ENCODE measurements at places on chromosomes 1 and 21.

DNA sequence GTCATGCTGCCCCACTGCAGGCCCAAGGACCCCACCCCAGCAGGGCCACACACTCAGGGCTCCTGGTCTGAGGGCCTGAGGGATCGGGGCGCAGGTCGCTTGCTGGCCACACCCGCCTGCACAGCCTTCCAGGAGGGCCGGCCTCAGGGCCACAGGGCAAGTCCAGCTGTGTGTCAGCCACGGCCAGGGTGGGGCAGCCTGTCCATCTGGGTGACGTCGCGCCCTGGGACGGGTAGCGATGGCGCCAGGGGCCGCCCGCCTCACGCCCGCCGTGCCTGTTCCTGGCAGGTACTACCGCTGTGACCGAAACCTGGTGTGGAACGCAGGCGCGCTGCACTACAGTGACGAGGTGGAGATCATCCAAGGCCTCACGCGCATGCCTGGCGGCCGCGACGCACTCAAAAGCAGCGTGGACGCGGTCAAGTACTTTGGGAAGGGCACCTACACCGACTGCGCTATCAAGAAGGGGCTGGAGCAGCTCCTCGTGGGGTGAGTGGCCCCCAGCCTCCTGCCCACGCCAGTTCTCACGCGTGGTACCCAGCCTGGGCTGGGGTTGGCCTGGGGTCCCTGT, 2.5 kb downstream of the COL6A1 start:
- peak; percentile 37 for DNase-seq

DNA sequence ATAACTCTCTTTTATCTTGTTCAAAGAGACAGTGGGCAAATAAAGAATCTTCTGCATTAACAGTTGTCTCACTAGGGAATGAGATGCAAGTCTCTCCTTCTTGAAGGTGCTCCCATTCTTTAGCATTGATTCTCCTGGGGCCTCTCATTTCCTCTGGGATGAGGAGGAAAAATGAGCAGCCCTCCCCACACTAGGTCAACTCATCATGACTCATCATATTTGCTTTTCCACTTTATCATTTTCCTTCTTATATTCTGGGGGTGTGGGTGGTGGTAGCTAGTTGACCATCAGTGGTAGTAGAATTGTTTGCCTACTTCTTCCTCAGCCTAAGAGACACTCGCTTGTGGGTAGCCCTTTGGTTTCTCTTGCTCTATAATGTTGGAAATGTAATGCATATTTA, 182.0 kb upstream of the C1orf87 start:
- no peak for DNase-seq

DNA sequence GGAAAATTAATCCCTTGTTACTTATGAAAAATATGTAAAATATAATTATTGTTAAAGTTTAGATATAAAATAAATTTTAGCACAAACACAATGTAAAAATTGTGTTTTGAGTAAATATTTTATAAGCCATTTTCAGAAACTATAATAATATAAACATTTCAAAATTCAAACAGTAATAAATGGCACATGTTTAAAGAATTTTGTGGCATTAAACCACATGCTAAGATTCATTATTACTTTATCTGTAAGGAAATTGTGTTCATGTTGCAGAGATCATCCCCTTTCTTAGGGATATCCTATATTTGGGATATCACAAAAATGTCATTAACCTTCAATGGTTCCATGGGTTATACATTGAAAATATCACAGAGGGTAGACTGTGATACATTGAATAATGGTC, 1044.3 kb downstream of the AMY1C start:
- no peak for DNase-seq

- DNase-seq: no peak
Observed at GRCh38 chr1:172613294-172613693, 45.6 kb upstream of the FASLG start.

DNA sequence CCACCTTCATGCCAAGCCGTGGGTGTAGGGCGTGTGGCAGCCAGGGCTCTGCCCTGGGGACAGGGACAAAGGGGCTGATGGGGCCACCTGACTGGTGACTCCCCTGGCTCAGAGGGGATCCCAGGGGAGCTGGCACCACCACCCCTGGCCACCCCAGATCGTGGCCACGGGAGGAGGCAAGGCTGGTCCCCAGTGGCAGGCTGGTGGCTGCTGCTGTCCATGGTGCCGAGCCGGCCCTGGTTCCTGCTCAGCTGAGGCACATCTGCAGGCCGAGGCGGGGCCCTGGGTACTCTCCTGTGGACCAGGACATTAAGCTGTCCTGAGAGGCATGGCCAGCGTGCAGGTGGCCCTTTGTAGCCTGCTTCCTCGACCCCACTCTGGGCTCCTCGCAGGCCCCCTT, 6.5 kb downstream of the PLCH2 start:
- no peak for DNase-seq

GRCh38 chr1:52590266-52590665, 11.9 kb upstream of the GPX7 start:
- DNase-seq: peak; percentile 42

DNA sequence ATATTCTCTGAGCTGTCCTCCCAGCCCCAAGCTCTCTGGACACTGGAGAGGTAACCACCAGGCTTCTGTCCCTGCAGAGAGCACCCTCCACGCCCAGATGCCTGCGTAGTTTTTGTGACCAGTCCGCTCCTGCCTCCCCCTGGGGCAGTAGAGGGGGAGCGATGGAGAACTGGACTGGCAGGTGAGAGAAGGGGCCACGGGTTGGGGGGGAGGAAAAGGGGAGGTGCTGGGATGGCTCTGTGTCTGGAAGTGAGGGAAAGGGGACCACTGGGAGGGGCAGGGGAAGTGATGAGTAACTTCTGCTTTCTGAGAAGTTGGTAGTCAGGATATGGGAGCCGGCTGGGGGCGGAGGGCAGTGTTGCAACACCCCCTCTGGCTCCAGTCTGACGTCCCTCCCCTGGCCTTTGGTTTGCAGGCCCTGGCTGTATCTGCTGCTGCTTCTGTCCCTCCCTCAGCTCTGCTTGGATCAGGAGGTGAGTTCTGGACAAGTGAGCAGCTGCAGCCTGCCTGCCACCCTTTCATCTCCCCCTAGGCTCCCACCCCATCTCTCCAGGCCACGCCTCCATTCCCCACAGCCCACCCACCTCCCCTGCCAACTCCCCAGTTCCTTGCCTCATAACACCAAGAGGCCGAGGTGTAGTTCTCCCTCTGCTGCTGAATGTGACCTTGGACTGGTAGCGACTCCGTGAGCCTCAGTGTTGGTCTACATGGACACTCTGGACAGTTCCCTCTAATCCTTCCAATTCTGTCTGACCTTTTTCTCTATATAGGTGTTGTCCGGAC, 3.1 kb downstream of the ADAMTSL4 start:
- DNase-seq: peak; percentile 84

DNA sequence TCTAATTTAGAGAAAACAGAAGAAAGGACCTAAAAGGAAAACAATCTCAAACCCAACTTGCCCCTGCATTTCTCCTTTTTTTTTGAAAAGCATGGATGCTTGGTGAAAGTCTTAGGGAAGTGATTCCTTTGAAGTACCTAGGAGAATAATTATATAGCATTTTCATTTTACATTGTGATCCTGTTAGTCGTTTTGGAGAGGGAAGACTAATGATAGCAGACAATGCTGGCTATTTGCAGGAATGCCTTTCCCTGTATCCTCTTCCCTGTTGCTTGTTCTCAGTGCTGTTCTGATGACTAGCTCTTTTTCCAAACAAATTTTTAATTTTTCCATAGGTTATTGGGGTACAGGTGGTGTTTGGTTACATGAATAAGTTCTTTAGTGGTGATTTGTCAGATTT, 53.9 kb downstream of the LAMC1 start:
- DNase-seq: no peak

DNA sequence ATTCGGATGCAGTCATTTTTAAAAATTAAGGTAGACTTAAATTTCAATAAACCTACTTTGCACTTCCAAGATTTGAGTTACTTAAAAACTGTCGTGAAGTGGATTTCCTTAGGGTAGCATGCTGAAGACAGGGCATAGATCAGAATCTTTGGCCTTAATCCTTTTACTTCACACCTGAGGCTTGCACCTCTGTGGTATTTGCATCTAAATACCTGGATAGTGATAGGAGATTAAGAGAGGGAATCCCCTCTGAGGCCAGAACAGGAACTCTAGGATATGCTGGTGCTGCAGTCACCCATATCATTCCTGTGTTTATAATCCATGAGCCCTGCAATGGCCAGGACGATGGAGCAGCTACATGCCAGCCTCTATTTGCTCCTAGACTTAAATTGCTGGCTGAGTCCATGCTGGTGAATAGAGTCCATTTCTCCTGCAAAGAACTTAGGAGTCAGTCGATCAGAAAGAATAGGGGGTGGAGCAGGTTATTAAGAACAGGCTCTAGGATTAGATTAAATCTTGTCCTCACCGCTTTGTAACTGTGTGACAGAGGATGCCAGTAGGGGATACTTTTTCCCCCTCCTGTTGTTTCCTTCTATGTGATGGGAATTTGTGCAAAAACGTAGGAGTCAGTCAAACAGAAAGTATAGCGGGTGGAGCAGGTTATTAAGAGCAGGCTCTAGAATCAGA, 333.6 kb downstream of the DUSP10 start:
- no peak for DNase-seq

GRCh38 chr21:42622284-42622683, 31.1 kb upstream of the PDE9A start:
- DNase-seq: no peak

- DNase-seq: no peak
Observed at GRCh38 chr1:113780374-113781146, 21.3 kb upstream of the PHTF1 start.

GRCh38 chr1:177632923-177633615, 336.8 kb downstream of the SEC16B start:
- no peak for DNase-seq

GRCh38 chr1:82634266-82634665, 833.5 kb downstream of the ADGRL2 start:
- no peak for DNase-seq

DNA sequence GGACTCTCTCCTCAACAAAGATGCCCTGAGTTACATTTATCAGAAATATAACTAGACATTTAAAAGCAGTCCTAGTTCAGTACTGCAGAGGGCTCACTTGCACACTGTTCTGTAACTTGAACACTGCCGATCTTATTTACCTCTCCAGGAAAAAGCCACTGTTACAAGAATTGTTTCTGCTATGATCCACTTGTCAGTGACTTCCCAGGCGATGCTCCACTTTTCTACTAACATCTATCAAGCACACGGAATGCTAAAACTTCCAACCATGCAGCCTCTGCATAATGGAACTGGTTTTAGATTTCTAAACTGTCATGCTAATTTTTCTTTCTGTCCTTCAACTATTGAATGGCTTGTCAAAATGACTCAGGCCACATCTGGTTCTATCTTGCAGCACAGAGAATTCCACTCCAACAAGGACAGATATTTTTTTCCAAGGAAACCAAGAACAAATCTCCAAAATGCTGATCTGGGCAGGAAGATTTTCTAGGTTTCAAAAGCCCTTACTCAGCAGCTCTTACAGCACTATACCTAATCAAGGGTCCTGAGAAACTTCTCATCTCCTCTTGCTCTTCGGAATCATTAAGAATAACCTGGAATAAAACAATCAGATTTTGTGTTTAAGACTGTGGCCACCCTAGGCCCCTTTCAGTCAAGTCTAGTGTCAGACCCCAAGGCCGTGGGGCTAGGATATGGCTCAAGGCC, 9.9 kb downstream of the SEC16B start:
- no peak for DNase-seq

DNA sequence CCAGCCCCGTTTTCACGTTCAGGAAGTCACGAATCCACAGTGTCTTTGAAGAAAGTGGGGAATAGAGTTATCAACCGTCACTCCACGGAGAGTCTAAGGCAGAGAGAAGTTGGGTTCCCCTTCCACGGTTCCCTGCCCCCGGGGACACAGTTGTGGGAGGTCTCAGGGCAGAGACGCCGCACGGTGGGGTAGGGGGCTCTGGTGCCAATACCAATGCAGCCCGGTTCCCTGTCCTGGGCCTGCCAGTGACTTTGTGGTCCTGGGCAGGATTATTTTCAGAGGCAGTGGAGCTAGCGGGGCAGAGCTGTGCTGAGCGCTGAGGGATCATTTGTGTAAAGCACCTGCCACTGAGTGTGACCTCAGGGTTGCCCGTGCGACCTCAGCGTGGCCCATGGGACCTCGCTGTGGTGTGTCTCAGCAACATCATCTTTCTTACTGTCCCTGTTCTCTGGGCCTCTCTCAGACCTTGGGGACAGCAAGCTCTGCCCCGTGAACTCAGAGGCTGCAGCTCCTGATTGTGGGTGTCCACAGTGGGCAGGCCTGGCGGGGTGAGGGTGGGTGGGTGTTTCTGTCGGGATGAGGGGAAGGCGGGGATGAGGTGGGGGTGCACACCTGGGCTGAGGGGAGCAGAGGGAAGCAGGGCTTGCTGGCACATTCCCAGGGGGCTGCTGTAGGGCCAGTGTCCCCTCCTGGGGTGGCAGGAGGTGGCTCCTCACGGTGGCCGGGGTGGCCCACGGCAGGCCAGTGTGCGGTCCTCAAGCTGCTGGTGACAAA, 65.2 kb downstream of the AGPAT3 start:
- no peak for DNase-seq

DNA sequence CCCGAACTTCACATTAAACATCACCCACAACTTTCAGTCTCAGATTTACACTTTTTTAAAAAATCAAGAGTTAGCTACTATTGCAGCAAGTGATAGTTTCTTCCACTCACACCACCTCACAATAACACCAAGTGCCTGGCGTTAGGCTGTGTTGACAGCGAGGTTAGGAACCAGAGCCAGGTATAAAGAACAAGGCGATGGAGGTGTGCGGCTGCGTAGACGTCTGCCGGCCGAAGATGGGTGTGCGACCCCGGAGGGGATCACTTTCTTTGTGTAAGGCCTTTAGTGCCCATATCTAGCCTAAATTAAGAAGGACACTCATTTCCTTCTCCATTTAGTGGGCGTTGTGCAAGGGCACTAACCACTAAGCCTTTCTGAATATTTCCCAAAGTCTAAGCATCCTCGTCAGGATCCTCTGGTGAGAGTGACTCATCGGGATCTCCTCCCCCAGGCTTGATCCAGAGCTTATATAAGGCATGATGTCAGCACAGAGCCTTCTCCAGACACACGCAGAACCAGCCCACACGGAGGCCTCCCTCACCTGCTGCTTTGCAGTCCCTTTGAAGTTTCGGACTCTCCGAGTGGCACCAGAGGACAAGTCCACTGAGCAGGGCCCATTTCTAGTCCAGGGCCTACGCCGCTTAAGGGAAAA, 11.8 kb downstream of the NHLH2 start:
- no peak for DNase-seq

DNA sequence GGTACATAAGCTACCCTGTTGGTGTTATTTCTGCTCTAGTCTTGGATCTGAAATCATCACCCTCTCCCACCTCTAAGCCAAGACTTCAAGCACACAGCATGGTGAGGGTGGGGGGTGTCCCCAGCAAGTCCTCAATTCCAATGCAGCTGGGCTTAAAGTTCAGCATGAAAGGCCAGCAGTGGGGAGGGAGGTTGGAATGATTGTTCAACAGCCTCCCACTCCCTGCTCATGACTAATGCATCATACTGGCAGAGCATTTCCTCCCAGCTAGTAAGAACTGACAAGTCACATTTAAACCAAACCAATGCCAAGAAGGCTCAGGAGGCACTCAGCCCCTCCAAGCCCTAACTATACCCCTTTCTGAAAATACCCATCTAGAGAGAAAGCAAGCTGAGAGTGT, 50.1 kb downstream of the TIAM1 start:
- no peak for DNase-seq
